ENCODE measurements at places on chromosomes 13 and 19.

- DNase-seq: no peak
Measured at GRCh38 chr13:101489643-101490405, 37.3 kb downstream of the ITGBL1 start.

- no peak for DNase-seq
Measured at GRCh38 chr13:23941211-23941610, 43.9 kb upstream of the C1QTNF9B start.

DNA sequence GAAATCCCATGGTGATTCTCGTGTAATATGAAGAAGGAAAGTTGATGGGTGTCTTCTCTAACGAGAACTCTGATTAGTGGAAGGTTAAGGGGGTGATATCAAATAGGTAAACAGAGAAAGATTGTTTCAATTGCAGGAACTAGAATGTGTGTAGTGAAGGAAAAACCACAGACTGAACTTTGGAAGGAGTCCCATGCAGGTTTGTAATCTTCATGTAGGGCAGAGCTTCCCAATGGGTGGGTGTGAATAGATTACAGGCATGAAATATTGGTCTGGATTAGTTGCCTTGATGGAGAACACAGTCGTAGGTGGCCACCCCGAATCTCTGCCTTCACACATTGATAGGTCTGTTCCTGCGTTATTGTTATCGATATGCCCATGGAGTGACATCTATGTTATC lies 295.5 kb downstream of the KCNRG start:
- DNase-seq: no peak

DNA sequence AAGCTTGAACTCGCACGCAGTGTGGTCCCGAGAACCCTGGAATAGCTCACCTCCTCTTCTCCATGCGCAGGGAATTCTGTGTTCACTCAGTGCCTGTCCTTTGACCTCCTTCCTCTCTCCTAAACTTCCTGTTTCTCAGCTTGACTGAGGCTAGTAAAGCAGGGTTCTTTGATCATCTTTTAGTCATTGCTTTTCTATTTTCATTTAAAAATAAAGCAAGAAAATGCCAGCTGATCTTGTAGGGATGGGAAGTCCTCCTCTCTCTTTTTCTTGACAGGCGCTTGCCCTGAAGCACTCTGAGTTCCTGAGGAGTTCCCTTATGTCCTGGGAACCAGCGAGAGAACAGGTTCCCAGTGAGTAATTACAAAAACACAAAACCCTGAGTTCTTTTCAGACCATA lies 62.8 kb downstream of the ARHGEF7 start:
- no peak for DNase-seq

- DNase-seq: no peak
Measured at GRCh38 chr13:48221686-48222187, 11.3 kb upstream of the ITM2B start.

- no peak for DNase-seq
Measured at GRCh38 chr19:42068361-42068755, 1.6 kb downstream of the GRIK5 start.

- no peak for DNase-seq
Measured at GRCh38 chr13:24106429-24106828, 54.1 kb upstream of the SPATA13 start.

DNA sequence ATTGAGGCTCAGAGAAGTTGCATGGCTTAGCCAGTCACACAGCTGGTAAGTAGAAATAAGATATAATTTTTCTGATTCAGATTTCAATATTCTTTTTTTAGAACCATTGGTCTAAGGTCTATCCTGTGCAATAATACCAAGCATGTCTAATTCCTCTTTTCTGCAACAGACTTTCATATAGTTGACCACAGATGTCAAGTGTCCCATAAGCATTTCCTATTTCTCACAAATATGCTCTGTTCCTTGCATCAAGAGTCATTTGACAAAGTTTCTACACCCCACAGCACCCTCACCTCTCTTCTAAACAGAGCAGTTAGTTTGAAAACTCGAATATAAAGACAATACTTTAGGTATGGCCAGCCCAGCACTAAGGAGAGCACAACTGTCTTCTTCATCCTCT lies 26.8 kb upstream of the SACS start:
- DNase-seq: no peak

Measured in MM.1S (cell line).